Stimulated activated naive CD4-positive, alpha-beta T cell treated with Interleukin-2 at 50 U/mL for 16 hours (primary cell): ENCODE measurements at places on chromosomes 4 and X.

DNA sequence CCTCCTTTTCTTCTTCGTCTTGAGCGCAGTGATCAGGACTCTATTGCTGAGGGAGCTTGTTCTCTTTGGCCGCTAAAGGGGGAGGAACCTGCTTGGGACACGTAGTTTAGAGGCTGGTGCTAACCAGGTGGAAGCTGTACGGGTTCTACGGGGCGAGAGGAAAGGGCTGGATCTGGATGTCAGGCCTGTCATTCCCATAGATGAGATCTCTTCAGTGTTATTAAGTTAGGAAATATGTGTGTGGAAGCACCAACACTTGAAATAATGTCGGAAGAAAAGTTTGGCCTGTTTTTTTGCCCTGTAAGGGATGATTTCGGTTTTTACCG, 643 bp downstream of the SRP72 start:
- peak; percentile 31 for DNase-seq

- DNase-seq: no peak
These were observed 38.4 kb downstream of the TMEM271 start for GRCh38 chr4:537436-538264.

- DNase-seq: no peak
These were observed 50.5 kb downstream of the TIGD2 start for GRCh38 chr4:89161841-89162240.

- DNase-seq: no peak
These were observed 34.1 kb upstream of the RPS6KA3 start for GRCh38 chrX:20300822-20301221.

DNA sequence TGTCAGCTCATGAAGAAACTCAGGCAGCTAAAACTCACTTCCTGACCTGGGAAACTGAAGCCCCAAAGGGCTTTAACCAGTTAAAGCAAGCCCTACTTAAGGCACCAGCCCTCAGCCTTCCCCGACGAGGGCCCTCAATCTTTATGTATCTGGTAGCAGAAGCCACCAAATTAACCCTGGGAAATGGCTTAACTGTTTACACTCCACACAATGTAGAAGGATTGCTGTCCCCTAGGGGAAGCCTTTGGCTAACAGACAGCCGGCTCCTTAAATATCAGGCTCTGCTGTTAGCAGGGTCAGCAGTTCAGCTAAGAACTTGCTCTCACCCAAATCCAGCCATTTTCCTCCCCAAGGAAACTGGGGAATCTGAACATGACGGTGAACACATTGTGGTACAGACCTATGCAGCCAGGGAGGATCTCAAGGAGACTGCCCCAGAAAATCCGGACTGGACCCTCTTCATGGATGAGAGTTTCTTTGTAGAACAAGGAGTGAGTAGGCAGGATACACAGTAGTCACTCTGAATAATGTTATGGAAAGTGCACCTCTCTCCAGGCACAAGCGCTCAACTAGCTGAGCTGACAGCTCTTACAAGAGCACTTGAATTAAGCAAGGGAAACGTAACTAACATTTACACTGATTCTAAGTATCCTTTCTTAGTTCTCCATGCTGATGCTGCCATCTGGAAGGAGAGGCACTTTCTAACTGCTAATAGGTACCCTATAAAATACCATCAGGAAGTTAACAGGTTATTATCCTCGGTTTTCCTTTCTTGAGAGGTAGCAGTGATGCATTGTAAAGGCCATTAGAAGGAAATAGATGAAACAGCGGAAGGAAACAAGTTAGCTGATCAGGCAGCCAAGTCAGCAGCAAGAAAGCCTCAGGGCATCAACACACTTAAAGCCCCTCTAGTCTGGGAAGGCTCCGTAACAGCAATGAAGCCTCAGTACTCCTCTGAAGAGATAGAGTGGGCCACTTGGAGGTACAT, 9.6 kb upstream of the NAF1 start:
- DNase-seq: no peak
